ENCODE measurements at places on chromosomes 5 and 9.

- DNase-seq: no peak
These were observed 2.9 kb upstream of the ZMYND19 start for GRCh38 chr9:137593176-137593575.

GRCh38 chr9:116741086-116741740 lies 54.1 kb downstream of the TRIM32 start:
- no peak for DNase-seq

- no peak for DNase-seq
These were observed 1.3 kb downstream of the MIGA2 start for GRCh38 chr9:129037767-129038098.

GRCh38 chr5:10421896-10422691 lies 19.6 kb upstream of the ROPN1L start:
- peak; percentile 55 for DNase-seq

- no peak for DNase-seq
These were observed 215.8 kb upstream of the DAB2 start for GRCh38 chr5:39640552-39640951.

DNA sequence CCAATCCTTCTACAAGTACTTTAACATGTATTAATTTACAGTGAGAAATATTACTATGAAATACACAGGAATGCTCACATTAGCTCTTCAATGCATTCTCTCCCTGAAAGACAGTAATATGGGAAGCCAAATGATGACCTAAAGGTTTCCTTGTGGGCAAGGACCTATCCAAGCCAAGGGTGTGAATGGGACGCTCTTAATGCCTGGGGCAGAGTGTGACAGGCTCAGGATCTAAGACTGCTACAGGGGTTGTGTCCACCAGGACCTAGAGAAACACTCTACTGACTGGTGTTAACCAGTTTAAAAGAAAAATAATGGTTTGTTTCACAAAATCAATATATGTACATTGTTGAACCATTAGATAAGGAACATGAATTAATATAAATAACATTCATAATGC lies 158.7 kb downstream of the FGF1 start:
- no peak for DNase-seq

- no peak for DNase-seq
These were observed 68.4 kb downstream of the TNPO1 start for GRCh38 chr5:72884892-72885291.

DNA sequence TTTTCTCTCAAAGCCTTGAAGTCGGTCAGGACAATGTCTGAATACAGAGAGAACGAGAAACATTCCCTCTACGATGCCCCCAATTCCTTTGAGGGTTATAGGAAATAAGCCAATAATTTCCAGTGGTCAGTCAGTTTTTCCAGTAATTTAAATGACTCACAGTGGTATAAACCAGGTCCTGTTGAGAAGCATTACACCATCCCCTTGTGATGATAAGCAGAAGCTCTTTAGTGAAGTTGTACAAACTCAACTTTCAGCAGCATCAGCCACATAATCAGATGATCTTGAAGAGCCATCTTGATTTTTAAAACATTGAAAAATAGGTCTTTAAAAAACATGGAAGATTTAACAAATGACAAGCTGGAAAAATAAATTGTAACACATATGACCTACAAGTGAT lies 173.9 kb upstream of the ZNF462 start:
- no peak for DNase-seq

GRCh38 chr9:121253821-121254501 lies 14.0 kb upstream of the GSN start:
- DNase-seq: peak; percentile 73

DNA sequence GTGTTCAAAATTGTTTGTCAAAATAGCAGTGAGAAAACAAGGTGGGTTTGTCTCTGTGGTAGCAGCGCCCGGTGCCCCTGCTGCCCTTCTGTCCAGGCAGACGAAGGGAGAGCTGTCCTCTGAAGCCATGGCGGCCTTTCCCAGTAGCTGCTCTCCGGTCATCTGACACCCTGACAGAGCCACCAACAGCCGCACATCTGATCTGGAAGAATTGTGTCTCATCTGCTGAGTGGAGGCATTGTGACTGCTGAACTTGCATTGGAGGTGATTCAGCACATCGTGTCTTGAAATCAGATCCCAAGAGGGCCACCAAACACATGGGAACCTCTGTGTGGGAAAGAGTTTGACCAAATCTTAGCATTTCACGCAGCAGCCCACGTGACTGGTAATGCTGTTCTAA lies 337.6 kb upstream of the IRX1 start:
- no peak for DNase-seq

DNA sequence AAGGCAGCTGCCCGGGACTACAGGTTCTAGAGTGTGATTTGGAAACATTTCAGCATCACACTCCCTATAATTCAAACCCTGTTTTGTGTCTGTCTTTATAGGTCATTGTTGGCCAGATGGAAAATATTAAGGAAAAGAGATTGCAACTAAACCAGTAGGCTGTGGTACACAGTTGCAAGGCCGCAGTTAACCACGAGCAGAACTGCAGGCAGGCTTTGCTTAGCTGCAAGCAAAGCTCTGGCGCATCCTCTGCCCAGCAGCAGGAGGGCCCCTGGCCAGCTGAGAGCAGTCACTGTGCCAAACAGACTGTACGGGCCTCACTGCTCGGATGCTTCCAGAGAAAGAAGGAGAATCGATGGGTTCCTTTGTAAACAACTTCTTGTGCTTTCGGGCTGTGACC lies 204.5 kb downstream of the DENND1A start:
- DNase-seq: no peak

DNA sequence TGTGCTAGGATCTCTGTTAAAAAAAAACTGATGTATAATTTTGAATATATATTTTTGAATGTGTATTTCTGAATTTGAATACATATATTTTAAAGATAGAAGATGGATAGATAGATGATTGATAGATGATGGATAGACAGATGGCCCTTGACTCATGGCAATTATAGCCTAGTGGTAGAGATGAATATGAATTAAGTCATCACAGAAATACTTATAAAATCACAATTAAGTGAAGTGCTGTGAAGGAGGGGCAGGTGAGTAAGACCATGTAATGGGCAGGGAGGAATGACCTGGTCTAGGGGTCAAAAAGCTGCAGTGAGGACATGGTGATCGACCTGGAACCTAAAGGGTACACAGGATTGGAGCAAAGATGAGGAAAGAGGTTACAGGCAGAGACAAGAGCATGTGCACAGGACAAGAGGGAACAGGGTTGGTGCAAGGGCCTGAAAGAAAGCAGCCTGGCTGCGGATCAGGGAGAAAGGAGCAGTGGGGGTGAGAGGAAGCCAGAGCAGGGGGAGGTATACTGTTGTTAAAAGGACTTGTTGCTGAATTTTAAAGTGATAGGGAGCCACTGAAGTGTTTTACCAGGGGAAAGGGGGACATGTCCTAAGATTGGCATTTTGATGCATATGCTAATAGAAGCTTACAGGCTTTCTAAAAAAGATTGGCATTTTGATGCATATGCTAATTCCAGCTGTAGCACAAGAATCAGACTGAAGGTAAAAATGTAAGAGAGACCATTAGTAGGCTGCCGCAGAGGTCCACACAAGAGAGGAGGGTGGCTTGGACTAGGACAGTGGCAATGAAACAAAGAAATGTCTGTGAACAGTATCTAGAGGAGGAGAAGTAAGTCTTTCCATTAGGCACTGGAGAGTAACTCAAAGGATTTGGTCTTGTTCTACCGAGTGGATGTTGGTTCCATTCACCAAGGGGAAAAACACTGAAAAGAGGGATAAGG lies 527.8 kb downstream of the AGTPBP1 start:
- no peak for DNase-seq

DNA sequence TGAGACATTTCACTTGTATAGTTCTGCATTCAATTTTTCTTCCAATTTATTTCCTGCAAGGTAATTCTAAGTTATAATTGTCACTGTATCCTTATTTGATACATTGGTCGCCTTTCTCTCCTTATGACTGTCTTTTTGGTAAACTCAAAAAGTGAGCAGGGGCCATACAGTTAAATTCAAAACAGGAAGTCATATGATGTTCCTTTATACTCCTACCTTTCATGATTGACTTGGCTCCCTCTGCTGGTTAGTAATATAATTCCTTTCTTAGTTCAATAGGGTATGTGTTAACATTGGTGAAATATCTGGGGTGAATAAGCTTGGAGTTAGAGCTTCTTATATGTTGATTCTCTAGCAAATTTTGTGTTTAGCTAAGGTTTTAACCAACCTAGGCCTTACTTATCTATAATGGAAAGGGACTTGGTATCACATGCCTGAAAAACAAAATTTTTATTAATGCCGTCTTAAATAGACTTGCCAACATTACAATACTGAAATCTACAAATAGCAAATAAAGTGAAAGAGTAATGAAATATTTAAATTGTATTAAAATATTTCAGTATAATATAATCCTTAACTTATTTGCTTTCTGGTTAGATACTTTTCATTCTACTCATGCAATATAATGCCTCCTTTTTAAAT lies 6.0 kb upstream of the NIPBL start:
- peak; percentile 88 for DNase-seq

Data from inflammatory macrophage treated with lipopolysaccharide for 4 hours (primary cell).